ENCODE measurements at places on chromosomes 7 and 10.

GRCh38 chr10:113111900-113112853 is 162.1 kb downstream of the TCF7L2 start:
- DNase-seq: peak; percentile 36

DNA sequence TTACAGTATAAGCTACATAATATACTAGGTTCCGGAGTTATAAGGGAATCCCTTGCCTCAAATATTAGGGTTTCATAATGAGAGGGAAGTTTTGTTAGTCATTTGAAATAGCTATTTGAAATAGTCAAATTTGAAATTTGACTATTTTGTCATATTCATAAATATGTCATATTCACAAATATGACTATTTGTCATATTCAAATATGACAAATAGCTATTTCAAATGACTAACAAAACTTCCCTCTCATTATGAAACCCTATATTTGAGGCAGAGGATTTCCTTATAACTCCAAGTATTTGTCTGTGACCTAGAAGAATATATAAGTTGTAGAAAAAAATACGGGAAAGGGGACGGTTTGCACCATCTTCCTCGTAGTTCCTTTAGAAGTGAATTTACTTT is 76.6 kb downstream of the HDAC9 start:
- DNase-seq: no peak

GRCh38 chr10:116464257-116464656 is 36.6 kb downstream of the PNLIPRP3 start:
- DNase-seq: no peak

- DNase-seq: no peak
These were observed 34.0 kb upstream of the CD36 start for GRCh38 chr7:80604436-80604835.

- DNase-seq: no peak
These were observed 25.2 kb downstream of the ASZ1 start for GRCh38 chr7:117402109-117402508.

All from LHCN-M2 (cell line).